Activated CD4-positive, alpha-beta T cell treated with anti-CD3 and anti-CD28 coated beads, Interleukin-2, amount 10 ng/mL, durations not matched to agents 7 days and 5 days (primary cell): ENCODE measurements at places on chromosomes 12 and 14. TPM values are rescaled to one million over a fixed set of nuclear protein-coding genes. Genes with fewer than 3 reads are reported as not detected.

The SFSWAP gene
- total RNA-seq: 59.0 TPM

The IQSEC3 gene
- not detected for total RNA-seq

The SPTB gene
- total RNA-seq: not detected

The GNB3 gene
- not detected for total RNA-seq

The MUCL1 gene
- total RNA-seq: not detected

The GPR162 gene
- 0.29 TPM for total RNA-seq

The GPATCH2L gene
- total RNA-seq: 41.8 TPM

The EML5 gene
- total RNA-seq: 2.6 TPM

The SLC2A14 gene
- total RNA-seq: 0.19 TPM

The CLEC1A gene
- total RNA-seq: not detected

The APOF gene
- total RNA-seq: not detected

The GPD1 gene
- 0.37 TPM for total RNA-seq

The NFATC4 gene
- total RNA-seq: not detected

The ANKRD9 gene
- total RNA-seq: 4.9 TPM

The HHIPL1 gene
- 0.05 TPM for total RNA-seq

The MYL2 gene
- total RNA-seq: not detected

The PTHLH gene
- total RNA-seq: not detected

The MEG3 gene
- not detected for total RNA-seq

The CHGA gene
- total RNA-seq: not detected

The HOXC5 gene
- not detected for total RNA-seq

The C12orf50 gene
- not detected for total RNA-seq

The FAM161B gene
- 1.9 TPM for total RNA-seq

The EXOC3L4 gene
- total RNA-seq: not detected

The PLCZ1 gene
- total RNA-seq: not detected

The SMIM41 gene
- not detected for total RNA-seq

The GPX2 gene
- total RNA-seq: not detected

The PMEL gene
- not detected for total RNA-seq

The YLPM1 gene
- total RNA-seq: 72.4 TPM

The SYCP3 gene
- total RNA-seq: 0.35 TPM

The DTX1 gene
- 0.25 TPM for total RNA-seq

The NID2 gene
- total RNA-seq: 0.33 TPM

The TSPAN9 gene
- 0.15 TPM for total RNA-seq

The TSPAN19 gene
- total RNA-seq: not detected

The IL22 gene
- total RNA-seq: 0.69 TPM

The SOX5 gene
- not detected for total RNA-seq

The KCNK13 gene
- not detected for total RNA-seq

The LUM gene
- not detected for total RNA-seq

The CLEC9A gene
- total RNA-seq: not detected

The SLC10A1 gene
- not detected for total RNA-seq

The APPL2 gene
- 24.6 TPM for total RNA-seq

The PCBP2 gene
- total RNA-seq: 943 TPM

The BDKRB2 gene
- total RNA-seq: not detected

The NRL gene
- total RNA-seq: 3.3 TPM

The HOXC4 gene
- not detected for total RNA-seq

The FRMD6 gene
- total RNA-seq: 4.1 TPM

The RNF10 gene
- total RNA-seq: 219 TPM
